ENCODE measurements at places on chromosomes 5 and 9.

GRCh38 chr9:1173993-1174392 is 123.8 kb downstream of the DMRT2 start:
- DNase-seq = no peak

- DNase-seq = peak; percentile 59
These were observed 19.3 kb downstream of the RFK start for GRCh38 chr9:76374783-76375559.

- no peak for DNase-seq
These were observed 221.7 kb downstream of the SMARCA2 start for GRCh38 chr9:2236850-2237249.

GRCh38 chr5:94057217-94057616 is 315.8 kb upstream of the POU5F2 start:
- DNase-seq = no peak

- no peak for DNase-seq
These were observed 2.3 kb upstream of the IRX2 start for GRCh38 chr5:2753452-2754420.

GRCh38 chr9:117091529-117091928 is 323.3 kb downstream of the ASTN2 start:
- no peak for DNase-seq

- DNase-seq = no peak
These were observed 140.8 kb downstream of the BARX1 start for GRCh38 chr9:93814077-93814956.

DNA sequence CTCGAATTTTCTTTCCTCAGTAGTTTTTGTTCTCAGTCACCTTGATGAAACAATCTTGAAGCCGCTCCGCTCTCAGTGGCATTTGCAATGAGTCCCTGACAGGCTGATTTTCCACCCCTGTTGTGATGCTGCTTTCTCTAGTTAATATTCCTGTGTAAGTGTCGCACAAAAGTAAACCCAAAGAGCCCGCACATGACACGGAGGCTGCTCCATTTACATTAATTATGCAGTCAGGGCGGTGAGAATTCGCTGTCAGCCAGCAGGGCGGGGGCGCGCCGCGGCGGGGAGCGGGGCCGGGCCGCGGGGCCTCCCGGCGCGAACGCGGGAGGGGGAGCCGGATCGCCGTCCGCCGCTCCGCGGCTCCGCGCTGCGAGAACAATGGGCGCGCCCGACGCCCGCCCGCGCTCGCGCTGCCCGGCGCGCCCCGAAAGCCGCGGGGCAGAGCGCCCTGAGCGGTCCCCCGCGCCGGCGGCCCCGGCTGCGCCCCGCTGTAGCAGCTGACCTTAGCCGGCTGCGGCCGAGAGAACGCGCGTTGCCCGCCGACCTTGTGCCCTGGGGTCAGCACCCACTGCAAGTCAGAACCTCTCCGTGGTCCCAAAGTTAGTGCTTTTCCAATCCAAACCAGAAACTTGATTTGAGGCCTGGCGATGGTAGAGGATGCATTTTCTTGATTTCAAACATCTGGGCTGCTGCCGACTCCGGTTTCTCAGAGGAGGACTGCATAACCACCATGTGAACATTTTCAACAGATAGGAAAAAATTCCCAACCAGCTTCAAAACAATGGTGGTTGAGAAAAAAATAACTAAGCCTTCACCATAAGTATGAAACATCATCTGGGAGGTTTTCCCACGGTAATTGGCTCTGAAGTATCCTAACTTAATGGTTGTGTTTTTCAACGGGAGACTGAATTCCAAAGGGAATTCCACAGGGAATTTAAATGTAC is 142.6 kb downstream of the PBX3 start:
- DNase-seq = peak; percentile 73

- no peak for DNase-seq
These were observed 38.7 kb downstream of the APC start for GRCh38 chr5:112776301-112776856.

- no peak for DNase-seq
These were observed 33.7 kb downstream of the SSBP2 start for GRCh38 chr5:81717226-81717625.

DNA sequence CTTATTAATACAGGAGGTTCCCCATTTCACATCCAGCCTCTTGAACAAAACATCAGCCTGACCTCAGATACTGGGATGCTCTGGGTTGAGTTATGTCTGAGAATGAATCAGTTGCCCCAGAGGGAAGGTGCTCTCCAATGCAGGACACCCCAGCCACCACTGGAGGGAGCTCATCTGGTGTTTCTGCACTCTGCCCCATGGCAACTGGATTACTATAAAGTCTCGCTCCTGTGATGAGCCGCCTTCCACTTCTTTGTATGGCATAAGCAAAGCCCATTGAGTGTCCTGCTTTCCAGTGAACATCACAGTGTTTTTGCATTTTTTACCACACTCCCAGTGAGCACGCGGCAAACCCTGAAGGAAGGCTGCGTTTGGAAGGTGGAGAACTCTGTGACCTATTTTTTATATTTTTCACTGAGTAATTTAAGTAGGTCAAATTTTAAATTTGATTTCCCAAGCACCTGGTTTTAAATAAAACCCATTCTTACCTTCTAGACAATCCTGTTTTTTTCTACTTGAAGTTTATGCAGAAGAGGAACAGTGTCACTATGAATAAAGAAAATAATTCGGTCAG is 176.9 kb upstream of the WWC1 start:
- DNase-seq = no peak

DNA sequence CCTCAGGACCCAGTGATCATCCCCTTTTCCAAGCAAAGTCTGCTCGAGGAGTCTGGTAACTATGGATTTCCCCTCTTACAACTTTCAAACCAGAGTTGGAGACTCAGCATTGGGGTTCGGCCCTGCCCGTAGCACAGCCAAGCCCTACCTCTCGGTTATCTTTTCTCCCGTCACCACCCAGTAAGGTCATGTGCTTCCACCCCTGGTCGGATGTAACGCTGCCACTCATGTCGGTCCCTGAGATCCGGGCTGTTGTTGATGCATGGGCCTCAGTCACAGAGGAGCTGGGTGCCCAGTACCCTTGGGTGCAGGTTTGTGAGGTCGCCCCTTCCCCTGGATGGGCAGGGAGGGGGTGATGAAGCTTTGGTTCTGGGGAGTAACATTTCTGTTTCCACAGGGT is 1.2 kb downstream of the GALT start:
- no peak for DNase-seq

GRCh38 chr9:88319936-88320747 is 68.1 kb upstream of the SPIN1 start:
- DNase-seq = no peak

Measured in retinal pigment epithelial cell (primary cell).